ENCODE measurements at places on chromosomes 7 and 10.

DNA sequence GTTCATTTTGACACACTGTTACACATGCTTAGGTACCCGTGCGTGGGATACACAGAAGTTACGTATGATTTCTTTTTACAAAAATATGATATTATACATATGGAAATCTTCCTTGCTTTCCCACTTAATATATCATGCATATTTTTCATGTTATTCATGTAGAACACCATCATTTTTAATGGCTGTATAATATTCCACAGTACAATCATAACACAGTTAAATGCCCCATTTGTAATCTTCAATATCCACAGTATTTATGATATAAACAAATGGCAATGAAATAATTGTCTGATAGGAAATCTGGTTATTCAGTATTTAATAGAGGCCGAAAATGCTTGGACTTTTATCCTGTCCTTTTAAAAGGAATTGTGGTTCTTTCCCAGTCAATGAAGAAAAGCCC lies 23.2 kb downstream of the VIPR2 start:
- no peak for DNase-seq

DNA sequence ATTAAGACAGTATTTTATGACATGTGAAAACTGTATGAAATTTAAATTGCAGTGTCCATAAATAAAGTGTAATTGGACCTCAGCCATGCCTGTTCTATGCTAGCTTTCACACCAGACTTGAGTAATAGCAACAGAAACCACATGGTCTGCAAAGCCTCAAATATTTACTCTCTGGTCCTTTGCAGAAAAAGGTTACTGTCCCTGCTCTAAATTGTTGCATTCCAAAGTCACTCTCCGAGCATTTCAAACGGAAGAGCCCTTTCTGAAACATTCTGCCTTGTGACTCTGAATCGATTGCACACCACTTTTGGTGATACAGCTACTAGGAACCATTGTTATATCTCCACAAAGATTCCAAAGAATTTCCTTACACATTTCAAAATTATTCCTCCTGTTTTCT lies 81.0 kb upstream of the STK17A start:
- DNase-seq, result no peak

DNA sequence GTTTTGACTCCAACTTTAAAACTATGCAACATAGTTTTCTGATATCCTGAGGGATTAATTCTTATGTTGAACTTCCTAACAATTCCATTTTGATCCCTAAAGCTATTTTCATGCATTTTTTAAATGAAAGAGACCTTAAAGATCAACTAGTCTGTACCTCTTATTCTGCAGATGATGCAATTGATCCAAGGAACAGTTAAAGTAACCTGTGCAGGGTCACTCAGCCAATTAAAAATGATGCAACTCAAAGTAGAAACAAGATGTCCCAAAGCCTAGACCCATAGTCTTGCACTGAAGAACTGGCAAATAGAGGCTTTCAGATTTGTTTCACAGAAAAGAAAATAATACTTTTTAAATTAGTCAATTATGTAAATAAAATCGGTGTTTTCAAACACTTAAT lies 86.3 kb downstream of the IMMP2L start:
- DNase-seq, result no peak

- DNase-seq, result peak; percentile 6
Observed at GRCh38 chr7:37081436-37081835, 357.1 kb upstream of the AOAH start.

DNA sequence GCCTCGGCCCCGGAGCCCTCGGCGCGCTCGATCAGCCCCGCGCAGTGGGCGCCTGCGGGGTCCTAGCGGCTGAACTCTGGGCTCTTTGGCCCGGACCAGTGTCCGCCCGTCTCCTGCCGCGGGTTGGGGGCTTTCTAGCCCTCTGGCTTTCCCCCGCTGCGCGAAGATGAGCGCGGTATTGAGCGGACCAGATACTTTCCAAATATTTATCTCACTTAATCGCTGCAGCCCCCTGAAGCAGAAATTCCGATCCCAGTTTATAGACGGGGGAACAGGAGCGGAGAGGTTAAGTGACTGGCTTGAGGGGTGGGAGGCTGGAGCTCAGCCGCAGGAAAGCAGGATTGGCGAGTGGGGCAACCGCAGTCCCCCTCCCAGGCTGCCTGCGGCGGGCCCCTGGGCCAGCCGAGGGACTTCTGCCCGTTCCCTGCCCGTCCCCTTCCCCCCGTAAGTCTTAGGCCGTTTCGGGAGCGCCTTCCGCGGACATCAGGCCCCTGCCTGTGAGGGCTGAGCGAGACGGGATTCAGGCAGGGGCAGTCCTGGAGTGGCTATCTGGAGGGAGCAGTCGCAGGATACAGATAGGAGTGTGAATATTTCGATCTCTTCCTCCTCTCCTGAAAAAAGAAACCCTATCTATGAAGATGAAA lies 565 bp downstream of the STRIP2 start:
- DNase-seq, result no peak

DNA sequence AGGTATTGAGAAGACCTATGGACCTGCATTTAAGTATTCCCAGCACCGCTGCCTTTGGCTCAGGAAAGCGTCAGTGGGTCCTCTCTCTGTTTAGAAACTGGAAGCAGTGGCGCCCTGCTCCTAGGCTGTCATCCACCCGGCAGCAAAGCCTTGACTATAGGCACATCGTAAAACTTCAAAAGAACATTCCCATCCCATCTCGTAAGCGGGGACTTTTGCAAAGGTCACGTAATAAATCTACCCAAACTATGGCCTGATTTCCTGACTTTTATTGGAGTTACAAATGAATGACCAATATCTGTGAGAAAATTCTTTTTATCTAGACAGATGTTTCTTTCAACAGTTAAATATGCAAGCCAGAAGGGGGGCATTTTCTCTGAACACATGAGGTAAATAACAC lies 115.8 kb upstream of the TCERG1L start:
- no peak for DNase-seq

Data from stimulated activated CD4-positive, alpha-beta T cell treated with anti-CD3 and anti-CD28 coated beads, Interleukin-1b, Interleukin-23, amount 100 ng/mL, for 4 hours (primary cell).